Progenitor cell of endocrine pancreas (in vitro differentiated cells): ENCODE measurements at places on chromosomes 12 and 14.

DNA sequence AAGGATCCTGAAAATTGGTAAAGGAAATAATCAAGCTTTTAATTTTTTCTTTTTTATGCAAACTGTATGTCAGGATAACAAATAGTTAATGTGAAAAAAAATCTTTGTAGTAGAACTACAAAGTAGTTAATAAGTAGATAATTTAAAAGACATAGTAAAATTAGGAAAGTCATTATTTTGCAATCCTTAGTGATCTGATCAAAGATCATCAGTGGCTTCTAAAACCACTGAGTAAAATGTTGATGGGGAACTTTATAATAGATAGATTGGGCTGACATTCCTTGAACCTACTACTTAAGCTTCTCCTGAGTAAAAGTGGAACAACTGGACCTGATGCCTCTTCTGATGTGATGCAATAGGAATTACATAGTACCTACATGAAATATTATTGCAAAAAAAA is 119.0 kb upstream of the TMTC2 start:
- no peak for DNase-seq

GRCh38 chr12:12958886-12959285 is 6.9 kb upstream of the GPRC5D start:
- no peak for DNase-seq

DNA sequence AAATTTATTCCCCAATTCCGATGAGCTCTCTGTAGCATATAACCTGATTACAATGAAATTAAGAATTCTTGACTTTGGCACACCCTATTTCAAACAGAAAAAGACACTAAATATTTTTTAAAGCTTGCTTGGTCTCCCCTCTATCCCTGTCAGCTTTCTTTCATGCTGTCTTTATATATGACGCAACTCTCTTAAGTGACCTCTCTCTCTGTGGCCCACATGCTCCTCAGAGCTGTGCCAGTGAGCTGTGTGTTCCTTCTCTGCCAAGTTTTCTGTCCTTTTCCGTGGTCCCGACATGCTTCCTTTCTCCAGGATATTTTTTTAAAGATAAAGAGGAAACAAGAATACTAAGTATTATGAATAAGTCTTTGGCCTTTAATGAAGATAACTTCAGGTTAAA is 484.0 kb downstream of the ETNK1 start:
- no peak for DNase-seq

- peak; percentile 7 for DNase-seq
Observed at GRCh38 chr14:101202627-101203404, 299.3 kb upstream of the RTL1 start.

- DNase-seq: no peak
Observed at GRCh38 chr14:54814076-54814475, 88.5 kb downstream of the GCH1 start.

DNA sequence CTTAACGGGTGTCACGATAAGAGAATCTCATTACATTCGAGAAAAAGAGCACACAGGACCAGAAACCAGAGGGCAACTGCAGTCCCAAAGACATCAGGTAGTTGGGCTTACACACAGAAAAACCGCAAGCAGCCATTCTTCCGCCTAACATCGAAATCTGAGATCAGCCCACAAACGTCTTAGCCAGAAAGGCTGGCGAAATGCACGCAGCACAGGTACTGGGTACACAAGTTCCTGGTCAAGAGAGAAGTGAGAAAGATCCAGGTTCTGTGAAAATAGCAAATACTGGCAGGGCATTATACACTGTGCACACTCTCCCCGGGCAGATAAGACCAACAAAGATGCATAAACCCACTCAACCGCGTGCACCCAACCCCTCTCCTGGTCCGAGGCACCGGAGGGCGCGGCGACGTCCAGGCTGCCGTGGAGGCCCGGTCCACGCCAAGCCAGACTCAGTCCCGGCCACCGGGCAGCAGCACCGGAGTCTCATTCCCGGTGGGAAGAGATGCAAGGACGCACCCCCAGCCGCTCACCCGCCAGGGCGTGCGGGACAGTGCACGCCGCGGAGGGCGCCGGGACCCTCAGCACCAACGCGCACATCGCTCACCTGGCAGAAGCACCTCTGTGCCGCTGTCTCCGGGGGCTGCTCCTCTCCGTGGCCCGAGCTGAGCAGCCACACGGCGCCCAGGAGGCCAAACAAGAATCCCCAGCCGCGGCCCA is 437 bp downstream of the ERO1A start:
- peak; percentile 31 for DNase-seq

DNA sequence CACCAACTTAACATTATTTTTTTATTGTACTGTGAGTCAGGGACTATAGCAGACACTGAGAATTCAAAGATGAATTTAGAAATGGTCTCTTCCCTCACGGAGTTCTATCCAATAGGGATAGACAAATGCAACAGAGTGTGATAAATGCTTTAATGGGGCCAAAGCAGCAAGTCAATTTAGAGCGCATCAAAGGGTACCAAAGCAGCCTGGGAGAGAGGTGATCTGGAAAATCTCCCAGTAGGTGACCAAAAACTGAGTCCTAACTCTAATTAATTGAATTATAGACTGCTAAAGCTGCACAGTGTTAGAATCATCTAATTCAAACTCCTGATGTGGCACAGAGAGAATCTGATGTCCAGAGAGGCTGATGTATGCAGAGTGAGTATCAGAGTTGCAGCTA is 2.6 kb downstream of the LIN7A start:
- DNase-seq: no peak

- DNase-seq: no peak
Observed at GRCh38 chr14:73457924-73458182, 493 bp downstream of the NUMB start.

DNA sequence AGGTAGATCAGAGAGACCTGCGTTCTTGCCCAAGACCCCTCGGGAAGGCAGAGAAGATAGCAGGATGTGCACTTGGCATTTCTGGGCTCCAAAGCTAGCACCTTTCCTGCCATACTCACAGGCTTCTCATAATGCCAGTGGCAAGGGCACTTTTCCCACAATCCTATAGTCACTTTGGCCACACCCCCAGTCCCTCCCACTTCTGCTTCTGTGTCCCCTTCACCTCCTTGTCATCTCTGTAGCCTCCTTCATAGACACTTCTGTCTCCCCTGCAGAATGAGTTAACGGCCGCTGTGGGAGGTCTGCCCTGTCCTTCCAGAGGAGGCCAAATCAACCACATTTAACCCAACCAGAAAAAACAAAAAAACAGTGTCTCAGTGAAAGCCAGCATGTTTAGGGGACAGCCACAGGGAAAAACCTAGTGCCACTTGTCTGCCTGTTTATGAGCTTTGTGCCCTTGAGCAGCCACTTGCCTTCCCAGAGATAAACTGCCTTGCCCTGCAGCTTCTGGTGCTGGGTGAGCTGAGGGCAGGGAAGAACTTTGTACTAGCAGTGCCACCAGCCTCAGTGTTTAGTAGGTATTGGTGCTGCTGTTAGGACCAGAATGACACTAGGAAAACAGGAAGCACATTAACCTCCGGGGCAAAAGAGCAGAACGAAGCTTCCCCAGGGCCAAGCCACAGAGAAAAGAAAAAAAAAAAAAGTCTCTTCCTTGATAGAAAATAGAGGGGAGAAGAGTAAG is 193.0 kb upstream of the PWP1 start:
- no peak for DNase-seq

DNA sequence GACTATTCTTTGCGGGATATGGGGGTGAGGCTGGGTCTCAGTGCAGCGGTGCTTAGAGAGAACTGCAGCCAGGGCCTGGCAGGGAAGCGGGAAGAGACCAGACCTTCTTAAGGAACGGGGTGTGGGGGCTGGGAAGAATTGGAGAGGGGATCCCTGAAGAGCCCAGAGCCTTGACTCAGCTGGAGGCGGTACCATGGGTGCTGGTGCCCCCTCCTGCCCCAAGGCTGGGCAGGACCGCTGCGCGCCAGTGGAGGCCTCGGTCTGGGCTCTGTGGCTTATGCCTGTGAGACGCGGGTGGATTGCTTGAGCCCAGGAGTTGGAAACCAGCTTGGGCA is 1.3 kb upstream of the RNU7-1 start:
- no peak for DNase-seq

DNA sequence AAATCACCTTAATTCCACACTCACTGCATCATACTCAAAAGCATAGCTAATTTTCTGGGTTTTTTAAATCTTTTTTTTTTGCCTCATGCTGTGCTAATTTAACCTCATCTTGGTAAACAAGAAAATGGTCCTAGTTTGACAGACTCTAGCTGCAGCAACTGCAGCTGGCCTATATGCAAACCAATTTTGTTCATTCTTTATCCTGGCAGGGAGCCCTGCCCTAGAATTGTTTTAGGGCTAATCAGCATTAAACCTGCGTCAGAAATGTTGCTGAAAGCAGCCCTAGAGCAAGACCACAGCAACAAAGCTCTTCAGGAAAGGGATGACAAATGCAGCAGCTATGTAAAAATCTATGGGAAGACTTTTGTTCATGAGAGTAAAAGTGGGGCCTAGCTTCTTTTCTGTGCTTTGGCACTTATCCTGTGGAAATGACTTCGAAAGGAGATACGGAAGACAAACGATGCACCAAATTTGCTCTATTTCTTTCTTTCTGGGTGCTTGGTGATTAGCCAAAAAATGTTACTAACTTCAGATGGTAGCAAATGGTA is 72.2 kb downstream of the DENND5B start:
- DNase-seq: no peak

DNA sequence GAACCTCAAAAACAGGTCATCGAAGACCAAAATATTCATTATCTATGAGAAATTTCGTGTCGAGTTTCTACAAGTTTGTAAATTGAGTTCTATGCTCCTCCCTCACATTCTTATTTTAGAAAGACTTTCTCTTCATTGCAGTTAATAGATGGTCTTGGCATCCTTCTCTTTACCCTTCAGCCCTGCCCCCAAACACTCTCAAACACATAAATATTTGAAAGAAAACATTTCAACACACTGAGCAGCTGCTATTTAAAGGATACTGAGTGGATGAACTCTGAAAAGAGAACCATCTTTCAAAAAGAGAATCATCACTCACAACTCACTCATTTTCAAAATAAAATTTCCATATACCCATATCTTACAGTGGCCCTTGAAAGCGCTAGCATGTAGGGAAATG is 67.1 kb downstream of the NUAK1 start:
- DNase-seq: no peak

DNA sequence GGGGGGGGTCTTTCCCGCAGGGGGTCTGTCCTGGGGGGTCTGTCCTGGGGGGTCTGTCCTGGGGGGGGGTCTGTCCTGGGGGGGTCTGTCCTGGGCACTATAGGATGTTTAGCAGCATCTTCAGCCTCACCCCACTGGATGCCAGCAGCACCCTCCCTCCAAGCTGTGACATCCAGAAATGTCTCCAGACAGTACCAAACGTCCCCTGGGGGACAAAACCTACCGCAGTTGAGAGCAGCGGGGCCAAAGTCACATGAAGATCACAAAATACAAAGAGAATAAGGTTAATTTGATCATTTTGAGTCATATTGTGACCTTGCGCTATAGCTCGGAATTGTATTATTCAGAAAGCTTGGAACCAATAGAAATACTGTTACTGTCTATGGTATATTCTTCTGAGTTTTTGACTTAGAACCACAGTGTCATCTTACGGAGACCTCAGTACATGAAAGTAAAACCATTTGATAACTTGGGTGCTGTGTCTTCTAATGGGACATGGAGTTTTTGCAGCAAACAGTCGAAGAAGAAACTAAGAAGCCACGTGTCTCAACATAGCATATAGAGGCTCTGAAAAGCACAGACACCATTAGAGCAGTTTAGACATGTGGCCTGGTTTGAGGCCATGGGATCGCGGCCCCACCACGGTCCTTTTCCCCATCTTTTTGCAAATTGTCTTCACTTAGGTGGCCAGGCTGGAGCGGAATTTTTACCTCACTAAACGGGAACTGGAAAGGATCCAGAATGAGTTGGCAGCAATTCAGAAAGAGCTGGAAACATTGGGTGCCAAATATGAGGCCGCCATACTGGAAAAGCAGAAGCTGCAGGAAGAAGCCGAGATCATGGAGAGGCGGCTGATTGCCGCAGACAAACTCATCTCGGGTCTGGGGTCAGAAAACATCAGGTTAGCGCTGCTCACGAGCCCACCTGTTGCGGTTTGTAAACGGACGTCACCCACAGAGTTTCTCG is 59.9 kb downstream of the CCDC92 start:
- DNase-seq: no peak

DNA sequence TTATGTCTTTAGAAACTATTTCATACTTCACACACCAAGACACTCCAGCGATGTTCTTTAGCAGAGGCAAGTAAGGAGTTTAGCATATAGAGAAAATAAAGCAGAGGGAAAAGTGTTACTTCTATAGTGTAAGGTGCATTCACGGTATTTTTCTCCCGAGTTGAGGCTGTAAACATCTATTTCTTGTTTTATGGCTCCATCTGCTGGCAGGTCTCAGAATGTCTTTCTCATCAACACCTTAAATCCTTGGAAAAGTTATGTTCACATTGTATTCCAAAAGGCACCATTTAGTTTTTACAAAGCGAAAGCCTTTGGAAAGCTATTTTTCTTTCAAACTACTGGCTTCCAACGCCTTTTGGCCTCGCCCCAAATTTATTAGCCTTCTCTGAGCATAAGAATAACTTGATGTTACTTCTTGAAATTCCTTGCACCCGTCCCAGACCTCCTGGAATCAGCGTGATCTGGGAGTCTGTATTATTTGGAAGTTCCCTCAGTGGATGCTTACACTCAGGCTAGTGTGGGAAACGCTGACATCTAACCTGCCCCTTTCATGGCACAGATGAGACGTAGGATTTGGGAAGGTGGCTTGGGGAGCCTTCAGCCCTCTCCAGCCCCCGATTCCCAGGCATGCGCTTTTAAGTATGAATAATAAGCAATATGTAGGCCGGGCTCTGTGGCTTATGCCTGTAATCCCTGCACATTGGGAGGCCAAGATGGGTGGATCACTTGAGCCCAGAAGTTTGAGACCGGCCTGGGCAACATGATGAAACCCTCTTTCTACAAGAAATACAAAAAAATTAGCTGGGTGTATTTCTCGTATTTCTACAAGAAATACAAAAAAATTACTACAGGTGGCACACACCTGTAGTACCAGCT is 1.9 kb upstream of the PIWIL1 start:
- DNase-seq: peak; percentile 44

GRCh38 chr14:77790566-77791224 is 9.2 kb upstream of the ADCK1 start:
- DNase-seq: no peak

DNA sequence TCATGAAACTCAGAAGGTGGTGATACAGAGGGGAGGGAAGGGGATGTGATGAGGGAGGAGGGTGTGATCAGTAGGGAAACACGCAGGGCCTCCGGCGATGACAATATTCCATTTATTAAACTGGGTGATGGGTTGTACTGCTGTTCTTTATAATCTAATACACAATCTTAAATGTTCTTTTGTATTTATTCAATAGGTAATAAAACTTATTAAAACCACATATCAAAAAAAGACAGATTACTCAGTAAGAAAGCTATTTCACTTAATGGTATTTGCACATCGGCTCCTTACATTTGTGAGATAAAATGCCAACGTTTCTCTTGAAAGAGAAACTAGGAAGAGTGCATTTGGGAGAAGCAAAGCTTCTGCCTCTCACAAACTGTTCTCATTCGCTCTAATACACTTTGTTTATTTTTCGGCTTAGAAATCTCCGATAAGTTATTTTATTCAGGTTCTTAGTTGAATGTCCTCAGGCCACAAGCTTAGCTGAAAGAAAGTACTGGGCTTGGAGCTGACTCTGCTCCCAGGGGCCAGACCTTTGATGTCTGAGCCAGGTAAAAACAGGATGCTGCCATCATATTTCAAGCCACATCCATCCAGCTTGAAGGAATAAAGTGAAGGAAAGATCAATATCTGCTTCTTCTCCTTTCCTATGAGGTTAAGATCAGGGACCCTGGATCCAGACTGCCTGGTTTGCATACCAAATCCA is 17.5 kb downstream of the STON2 start:
- DNase-seq: no peak
